ENCODE measurements at places on chromosomes 12 and 14.

DNA sequence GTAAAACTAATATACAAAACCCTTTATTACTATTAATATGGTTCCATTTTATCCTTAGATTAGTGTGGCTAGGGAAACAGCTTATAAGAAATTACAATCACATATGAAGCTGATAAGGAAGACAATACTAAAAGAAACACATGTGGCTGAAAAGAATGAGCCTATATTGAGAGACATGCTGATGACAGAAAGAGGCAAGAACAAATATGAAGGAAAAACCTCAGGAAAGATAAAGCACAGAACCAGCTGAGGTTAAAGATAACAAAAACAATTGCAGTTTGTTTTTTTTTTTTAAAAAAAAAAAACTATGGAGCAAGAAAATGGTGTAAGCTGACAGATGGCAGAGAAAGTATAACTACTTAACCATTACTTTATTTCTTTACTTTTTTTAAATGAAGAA is 69.2 kb upstream of the OSBPL8 start:
- no peak for DNase-seq

DNA sequence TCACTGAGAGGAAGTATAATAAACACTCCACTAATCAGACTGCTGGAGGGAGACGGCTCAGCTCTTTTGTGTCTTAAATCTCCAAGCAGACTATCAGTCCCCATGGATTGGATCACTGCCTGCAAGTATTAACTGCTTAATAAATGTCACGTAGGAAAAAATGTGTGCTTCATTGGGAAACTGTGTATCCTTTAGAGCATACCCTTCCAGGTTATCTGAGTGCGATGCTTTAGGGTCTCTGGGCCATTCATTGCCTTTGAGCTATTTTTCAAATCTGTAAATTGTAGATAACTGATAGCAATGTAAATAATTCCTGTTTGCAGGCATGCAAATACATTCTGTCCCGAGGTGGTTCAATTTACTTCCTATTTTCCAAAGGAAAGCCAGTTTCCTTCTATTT is 45.0 kb upstream of the VASH1 start:
- no peak for DNase-seq

DNA sequence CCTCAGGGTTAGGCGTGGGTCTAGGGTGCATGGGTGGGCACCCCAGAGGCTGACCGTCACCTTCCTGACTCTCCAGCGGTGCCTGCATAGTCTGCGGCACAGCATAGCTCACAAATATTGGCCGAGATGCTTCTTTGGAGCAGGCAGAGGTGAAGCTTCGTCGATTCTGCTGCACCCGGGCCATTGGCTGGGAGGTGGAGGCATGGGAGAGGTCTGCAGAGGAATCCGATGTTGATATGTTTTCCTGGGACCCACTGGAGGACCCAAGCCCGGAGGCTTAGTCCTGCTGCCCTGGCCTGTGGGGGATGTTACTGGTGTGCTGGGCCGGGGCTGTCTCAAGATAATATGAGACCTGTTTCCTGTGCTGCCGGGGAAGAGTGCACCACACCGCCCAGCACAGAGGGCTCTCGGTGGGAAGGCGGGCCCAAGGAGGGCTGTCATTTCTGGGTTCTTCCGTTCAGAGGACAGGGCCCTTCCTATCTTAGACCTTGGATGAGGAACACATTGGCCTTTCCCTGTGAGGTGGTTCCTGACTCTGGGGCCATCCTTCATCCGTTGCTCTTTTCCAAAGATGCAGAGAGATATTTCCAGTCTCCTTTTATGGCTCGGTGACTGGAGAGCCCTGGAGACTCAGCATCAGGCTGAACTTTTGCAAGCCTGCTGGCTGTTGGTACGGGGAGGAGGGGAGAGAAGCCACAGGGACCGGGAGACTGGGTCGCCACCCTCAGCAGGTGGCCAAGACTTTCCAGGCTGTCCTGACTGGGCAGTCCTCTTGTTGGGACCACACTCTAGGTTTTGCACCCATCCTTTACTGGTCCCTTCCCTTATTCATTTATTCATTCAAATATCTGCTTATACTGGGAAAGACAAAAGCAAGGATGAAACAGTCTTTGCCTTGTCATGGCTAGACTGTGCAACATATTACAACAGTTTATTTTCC is 143.5 kb downstream of the TSPAN9 start:
- no peak for DNase-seq

- no peak for DNase-seq
Observed at GRCh38 chr14:31465111-31465510, 7.8 kb upstream of the DTD2 start.

DNA sequence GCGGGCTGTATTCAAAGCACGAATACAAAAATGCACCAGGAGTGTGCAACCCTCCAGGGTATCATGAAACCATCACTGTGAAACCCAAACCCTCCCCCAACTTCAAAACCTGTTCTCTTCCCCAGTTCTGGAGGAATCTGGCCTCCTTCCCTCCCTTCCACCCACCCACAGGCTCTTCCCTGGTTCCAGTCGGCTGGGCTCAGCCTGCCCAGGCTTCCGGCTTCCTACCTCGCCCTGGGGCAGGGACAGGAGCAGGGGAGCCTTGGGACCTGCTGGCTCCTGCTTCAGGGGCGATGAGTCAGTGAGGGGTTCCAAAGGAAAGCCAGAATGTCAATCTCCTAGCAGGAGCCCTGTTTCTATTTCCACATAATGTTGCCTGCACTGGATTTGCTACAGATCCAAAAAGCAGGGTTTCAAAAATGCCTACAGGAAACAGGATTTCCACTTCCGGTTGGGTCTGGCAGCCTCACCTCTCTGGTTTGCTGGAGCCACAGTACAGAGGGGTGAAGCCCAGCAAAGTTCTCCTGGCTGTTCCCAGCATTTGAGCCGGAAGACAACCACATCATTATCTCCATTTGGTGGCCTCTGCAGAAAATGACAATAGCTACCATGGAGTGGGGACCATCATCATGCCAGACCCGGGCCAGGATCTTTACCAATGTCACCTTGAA is 278.3 kb downstream of the DPF3 start:
- DNase-seq, result no peak

DNA sequence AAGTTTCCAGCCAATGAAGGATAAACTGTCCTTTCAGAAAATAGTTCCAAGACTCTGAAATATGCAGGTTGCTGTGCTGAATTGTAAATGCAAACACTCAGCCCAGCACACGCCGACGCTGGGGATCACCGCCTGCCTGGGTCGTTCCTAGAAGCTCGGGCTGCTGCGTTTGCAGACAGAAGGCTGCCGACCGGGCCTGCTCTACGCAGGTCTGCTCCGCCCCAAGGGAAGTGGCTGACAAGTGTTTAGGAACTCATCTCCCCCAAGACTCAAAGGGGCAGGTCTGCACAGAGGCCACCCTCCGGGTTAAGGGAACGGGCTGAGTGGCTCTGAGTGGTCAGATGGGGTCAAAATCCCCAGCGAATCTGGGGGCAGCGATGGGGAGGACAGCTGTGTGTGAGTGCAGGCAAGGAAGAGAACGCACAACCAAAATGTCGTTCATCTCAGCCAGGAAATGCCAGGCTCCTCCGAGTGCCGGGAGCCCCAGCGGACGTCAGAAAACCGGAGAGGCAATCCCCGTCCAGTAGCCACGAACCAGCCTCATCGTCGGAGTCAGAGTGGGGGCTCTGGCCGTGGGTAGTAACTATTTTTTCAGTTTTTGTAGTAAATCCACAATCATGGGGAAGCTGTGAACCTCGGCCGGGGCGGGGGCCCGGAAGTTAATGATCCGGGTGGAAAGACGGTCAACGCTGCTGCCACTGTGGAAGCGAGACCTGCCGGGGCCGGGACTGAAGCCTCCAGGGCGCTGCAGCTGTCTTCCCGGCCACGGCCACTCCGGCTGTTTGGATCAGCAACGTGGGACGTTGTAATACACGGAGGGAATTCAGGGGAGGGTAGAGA is 6.0 kb downstream of the GALNT9 start:
- DNase-seq, result no peak

GRCh38 chr12:51785906-51786305 is 62.6 kb downstream of the FIGNL2 start:
- DNase-seq, result no peak

GRCh38 chr14:64937821-64938193 is 4.7 kb downstream of the GPX2 start:
- no peak for DNase-seq

GRCh38 chr14:30194741-30195148 is 267.1 kb upstream of the PRKD1 start:
- no peak for DNase-seq

DNA sequence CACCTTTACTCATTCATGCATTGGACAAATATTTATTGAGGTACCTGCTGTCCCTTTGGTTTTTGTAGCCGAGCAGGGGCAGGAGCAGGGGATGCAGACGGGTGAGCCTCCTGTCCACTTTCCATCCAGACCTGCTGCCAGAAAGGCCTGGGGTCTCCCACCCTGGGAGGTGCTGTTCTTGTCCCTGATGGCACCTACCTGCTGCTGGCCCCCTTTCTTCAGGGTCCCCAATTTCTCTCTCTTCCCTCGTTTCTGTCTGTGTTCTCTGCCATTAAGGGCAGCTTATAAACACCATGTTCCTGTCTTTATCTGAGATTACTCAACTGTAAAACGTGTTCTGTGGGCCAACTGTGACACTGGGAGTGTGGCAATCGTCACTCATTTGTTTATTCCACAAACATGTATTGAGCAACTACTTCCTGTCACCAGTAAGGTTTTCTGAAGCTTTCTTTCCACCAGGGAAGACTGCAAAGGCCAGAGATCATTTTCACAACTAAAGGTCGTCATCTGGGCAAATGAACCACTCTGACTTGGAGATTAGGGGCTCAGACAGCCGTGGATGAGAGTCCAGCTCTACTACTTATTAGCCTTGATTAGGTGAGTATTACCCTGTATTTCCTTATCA is at the start of gene HAL:
Gene HAL, minus strand, starts transcription at position 311 of the 625 bp plus-strand sequence. CDS start 434 bp downstream, outside the sequence.
- no peak for DNase-seq

DNA sequence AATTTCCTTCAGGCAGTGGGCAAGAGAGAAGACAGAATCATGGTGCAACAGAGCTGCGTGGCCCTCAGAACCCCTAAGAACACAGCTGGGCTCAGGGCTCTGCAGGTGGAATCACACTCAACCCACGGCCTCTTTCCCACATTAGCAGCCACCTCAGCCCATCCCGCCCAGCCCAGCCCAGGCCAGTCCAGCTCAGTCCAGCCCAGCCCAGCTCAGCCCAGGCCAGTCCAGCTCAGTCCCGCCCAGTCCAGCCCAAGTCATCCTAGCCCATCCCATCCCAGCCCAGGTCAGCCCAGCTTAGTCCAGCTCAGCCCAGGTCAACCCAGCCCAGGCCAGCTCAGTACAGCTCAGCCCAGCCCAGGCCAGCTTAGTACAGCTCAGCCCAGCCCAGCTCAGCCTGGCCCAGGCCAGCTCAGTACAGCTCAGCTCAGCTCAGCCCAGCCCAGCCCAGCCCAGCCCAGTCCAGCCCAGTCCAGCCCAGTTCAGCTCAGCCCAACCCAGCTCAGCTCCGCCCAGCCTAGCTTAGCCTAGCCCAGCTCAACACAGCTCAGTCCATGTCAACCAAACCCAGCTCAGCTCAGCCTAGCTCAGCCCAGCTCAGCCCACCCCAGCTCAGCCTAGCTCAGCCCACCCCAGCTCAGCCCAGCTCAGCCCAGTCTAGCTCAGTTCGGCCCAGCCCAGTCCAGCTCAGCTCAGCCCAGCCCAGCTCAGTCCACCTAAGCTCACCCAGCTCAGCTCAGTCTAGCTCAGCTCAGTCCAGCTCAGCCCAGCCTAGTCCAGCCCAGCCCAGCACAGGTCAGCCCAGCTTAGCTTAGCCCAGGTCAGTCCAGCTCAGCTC is 183.1 kb downstream of the TMEM121 start:
- no peak for DNase-seq

- DNase-seq, result no peak
Observed at GRCh38 chr12:11561411-11561810, 88.1 kb upstream of the ETV6 start.
